CD4-positive, alpha-beta T cell treated with Interferon alpha-2 for 1 hour (primary cell): ENCODE measurements at places on chromosomes 2 and 18.
A peak's percentile ranks its signal among the peaks of the same experiment; 100 is the strongest.

- no peak for DNase-seq
Observed at GRCh38 chr2:189486237-189486770, 45.0 kb downstream of the WDR75 start.

DNA sequence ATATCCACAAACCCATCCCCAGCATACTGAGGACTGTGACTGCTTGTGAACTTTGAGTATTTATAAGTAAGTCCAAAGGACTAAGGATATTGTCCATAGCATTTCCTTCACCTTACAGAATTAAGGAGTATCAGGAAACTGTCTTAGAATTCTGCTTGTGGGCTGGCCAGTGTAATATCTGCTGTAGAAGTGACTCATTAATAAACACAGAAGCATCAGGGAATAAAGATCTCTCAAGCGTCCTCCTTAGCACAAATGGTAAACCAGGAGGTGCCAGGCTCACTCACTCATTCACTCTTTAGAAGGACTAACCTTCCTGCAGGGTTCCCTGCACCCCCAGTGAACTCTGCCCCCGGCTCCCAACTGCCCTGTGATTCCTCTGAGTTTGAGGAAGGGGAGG is 31.0 kb downstream of the CCDC68 start:
- no peak for DNase-seq

DNA sequence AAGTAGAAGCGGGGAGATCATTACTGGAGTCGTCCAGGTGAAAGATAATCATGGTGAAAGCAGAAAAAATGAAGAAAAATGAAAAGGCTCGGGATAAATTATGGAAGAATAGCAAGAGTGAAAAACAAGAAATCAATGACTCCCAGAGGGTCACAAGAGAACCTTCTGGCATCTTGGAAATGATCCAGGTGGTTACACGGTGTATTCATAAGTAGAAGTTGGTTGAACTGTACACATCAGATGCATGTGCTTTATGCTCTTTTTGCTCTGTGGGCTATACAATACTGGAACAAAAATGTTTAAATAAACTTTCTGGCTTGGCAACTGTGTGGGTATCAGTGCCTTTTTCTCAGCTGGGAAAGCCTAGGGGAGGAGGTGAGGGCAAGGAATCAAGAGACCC is 348.9 kb downstream of the RND3 start:
- no peak for DNase-seq

GRCh38 chr2:8885449-8886201 is 48.2 kb upstream of the KIDINS220 start:
- DNase-seq, result no peak

- DNase-seq, result no peak
Observed at GRCh38 chr2:156903335-156903734, 354.2 kb upstream of the GALNT5 start.

GRCh38 chr2:239117831-239118230 is 269.9 kb downstream of the TWIST2 start:
- DNase-seq, result no peak

GRCh38 chr2:184849516-184849915 is 251.2 kb downstream of the ZNF804A start:
- DNase-seq, result no peak

DNA sequence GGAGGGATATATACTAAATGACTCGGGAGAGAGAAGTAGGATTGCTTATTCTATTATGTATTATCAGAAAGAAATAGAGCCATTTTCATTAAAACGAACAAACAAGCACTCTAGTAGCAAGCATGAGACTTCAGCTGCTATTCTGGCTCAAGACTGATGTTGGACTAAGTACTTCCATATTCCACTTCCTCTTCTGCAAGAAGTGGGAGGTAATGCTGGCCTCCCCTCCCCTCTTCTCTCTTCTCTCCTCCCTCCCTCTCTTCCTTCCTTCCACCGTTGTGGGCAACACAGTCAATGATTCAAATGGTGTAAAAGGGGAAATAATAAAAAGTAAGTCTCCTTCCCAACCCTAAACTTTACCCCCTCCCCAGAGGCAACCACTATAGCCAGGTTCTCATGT is 62.6 kb downstream of the EMX1 start:
- DNase-seq, result peak; percentile 9

- no peak for DNase-seq
Observed at GRCh38 chr2:151664520-151664919, 69.8 kb downstream of the NEB start.

DNA sequence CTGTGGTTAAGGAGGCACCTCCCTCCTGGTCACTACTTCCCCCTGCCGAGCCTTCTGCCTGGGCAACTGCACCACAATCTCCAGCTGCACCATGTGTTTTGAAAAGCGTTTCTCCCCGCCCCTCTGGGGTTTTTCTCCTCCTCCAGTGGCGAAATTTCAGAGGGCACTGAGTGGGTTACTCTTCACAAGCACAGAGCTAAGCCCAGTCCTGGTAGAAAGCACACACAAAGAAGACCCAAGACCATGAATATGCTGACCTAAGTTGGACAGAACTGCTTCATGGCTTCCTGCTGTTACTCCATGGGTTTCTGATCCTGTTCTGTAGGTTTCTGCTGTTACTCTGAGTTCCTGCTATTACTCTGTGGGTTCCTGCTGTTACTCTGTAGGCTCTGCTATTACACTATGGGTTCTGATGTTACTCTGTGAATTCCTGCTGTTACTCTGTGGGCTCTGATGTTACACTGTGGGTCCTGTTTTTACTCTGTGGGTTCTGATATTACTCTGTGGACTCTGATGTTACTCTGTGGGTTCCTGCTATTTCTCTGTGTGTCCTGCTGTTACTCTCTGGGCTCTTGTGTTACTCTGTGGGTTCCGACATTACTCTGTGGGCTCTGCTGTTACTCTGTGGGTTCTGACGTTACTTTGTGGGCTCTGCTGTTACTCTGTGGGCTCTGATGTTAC is 216.6 kb downstream of the RTP5 start:
- DNase-seq, result peak; percentile 33

GRCh38 chr2:29382486-29382885 is 267.3 kb downstream of the CLIP4 start:
- DNase-seq, result no peak

DNA sequence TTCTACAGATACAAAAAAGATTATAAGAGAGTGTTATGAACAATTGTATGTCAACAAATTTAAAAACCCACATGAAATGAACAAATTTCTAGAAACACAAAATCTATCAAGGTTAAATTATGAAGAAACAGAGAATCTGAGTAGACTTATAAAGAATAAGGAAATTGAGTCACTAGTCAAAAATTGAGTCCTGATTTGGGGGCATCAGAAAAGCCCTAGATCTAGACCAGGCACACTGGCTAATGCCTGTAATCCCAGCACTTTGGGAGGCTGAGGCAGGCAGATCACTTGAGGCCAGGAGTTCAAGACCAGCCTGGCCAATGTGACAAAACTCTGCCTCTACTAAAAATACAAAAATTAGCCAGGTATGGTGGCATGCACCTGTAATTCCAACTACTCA is 15.3 kb upstream of the SPR start:
- no peak for DNase-seq

GRCh38 chr2:26269571-26270158 is 24.9 kb downstream of the HADHB start:
- DNase-seq, result no peak

DNA sequence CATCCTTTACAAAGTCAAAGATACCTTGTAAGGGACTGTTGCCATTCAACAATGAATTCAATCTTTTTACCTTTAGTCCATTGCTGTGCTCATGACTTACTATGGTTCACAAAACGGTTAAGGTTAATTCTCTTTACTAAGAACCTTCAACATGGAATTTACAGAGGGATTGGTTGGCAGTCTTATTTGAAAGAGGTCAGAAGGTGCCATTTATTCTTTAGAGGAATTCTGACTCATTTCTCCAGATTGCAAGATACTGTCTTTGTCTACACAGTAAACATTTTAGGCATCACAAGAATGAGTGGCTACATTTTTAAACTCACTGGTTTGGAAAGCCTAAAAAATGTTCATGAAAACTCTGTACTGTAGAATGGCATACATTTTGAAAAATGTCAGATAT is 17.4 kb downstream of the KCNH7 start:
- no peak for DNase-seq

DNA sequence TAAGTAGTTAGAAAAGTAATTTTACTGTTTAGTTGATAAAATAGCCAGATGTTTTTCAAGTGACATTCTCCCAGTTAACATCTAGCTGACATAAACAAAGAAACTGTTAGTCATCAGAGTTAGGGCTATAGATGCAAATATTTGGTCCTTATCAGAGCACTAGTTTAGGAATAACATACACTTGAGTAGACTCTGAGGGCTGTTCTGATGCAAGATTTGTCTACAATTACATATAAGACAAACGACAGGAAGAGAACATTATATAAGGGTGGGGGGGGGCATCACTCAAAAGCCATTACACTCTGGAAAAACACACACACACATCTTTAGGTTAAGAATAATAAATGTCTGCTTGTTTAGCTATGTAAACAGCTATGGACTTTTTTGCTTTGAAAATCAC is 554.4 kb upstream of the LRRTM1 start:
- no peak for DNase-seq

- no peak for DNase-seq
Observed at GRCh38 chr18:39313992-39314391, 1748.4 kb upstream of the CELF4 start.

DNA sequence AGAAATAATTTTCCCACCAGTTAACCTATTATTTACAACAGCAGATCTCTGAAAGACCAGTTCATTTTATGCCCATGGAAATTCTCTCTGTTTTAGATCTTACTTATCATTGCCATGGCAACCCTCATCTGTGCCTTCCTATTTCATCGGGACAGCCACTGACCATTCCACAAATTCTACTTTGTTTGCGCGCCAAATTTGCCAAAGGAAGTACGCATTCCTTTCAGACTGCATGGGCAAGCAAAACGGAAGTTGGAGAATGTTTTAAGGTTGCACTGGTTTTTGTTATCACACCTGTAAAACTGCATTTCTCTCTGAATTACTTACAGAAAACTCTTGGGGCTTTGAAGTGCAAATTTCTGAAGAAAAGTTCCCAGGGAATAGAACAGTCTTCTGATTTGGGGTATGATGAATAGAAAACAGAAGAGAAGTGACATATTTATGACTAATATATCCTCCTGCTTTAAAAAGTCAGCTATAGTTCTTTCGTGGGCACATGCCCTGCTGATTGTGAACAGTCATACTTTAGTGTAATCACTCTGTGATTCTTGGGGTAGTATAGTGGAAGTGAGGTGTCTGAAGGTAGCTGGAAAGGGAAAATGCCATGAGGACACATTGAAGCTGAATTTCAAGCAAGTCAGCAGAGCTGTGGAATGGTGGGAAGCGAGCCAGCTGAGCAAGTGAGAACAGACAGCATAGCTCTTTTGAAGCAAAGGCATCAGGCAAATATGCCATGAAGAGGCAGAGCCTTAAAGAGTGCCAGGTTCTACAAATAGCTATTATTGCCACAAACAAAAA is 20.9 kb downstream of the NETO1 start:
- no peak for DNase-seq

GRCh38 chr2:64950226-64951160 is 38.7 kb upstream of the SLC1A4 start:
- DNase-seq, result no peak

- no peak for DNase-seq
Observed at GRCh38 chr18:5984245-5984644, 88.9 kb upstream of the TMEM200C start.

DNA sequence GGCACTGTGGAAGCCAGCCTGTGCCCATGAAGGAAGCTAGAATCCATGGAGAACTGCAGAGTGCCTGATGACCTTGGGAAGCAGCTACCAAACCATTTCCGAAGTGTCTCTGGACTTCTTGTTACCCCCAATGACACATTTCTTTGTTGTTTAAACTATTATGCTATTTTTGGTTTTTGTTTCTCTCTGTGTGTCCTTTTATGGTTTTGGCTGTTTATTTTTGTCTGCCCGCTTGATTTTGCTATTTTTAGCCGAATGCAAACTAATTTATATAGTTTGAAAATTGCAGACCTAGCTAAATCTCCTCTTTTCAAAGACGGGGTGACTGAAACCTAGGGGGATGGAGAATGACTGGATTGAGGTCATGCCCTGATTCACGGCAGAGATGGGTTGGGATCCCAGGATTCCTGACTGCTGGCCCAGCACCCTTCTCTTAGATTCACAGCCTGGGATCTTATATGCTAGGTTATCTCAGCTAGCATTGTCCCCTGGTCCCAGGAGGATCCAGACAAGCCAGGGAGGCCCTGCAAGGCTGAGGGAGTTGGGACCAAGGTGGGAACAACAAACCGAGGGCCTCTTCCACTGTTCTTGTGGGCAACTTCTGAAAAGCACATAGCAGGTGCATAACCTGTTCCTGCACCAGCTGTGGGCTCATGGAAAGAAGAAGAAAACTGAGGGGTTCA is 116.3 kb upstream of the HAAO start:
- no peak for DNase-seq

GRCh38 chr2:110766291-110766690 is 33.9 kb downstream of the ACOXL start:
- no peak for DNase-seq
